Dermis microvascular lymphatic vessel endothelial cell (primary cell): ENCODE measurements at places on chromosomes 12 and 14. TPM values are rescaled to one million over a fixed set of nuclear protein-coding genes. Genes with fewer than 3 reads are reported as not detected.

PTPN6 gene
- total RNA-seq, result 2.4 and 2.6 TPM in 2 replicates

ADCY4 gene
- total RNA-seq, result 29.3 and 51.2 TPM in 2 replicates

TSHR gene
- not detected in 2 replicates for total RNA-seq

CLEC7A gene
- 0.25 and 0.26 TPM in 2 replicates for total RNA-seq

- no peak for DNase-seq
Measured at GRCh38 chr14:104967386-104968152, 10.6 kb downstream of the AHNAK2 start.

GRCh38 chr12:92010853-92011701 lies 134.6 kb downstream of the BTG1 start:
- DNase-seq, result no peak
